Uterine smooth muscle cell (primary cell): ENCODE measurements at places on chromosomes 16 and 17. TPM values are rescaled to one million over a fixed set of nuclear protein-coding genes. Genes with fewer than 3 reads are reported as not detected.

Gene TMEM231
- 15.1 and 18.4 TPM in 2 replicates for total RNA-seq

Gene CMTM1
- 1.2 and 1.5 TPM in 2 replicates for total RNA-seq

Gene RNU2-1
- not detected in 2 replicates for total RNA-seq

Gene FOXF1
- 7.2 and 12.2 TPM in 2 replicates for total RNA-seq

Gene PTX4
- under 0.01 and 0.11 TPM in 2 replicates for total RNA-seq

Gene DRC7
- total RNA-seq = 0.50 TPM in 1 of 2 replicates, not detected in the other

Gene DHRS11
- total RNA-seq = 10.1 and 10.5 TPM in 2 replicates

Gene GNG13
- total RNA-seq = not detected in 2 replicates

Gene GPRC5C
- 3.5 and 9.1 TPM in 2 replicates for total RNA-seq

Gene ERN2
- total RNA-seq = 0.12 and 0.77 TPM in 2 replicates

Gene PSKH1
- total RNA-seq = 16.2 and 20.1 TPM in 2 replicates

Gene NKD1
- total RNA-seq = under 0.01 TPM in 2 replicates

Gene TRAPPC1
- 46.6 and 48.2 TPM in 2 replicates for total RNA-seq

Gene LHX1
- total RNA-seq = not detected in 2 replicates

Gene XYLT1
- total RNA-seq = 17.0 and 22.7 TPM in 2 replicates

Gene APOBR
- not detected in 2 replicates for total RNA-seq

Gene PPP1R27
- total RNA-seq = not detected in 2 replicates

Gene MNT
- total RNA-seq = 11.1 and 13.5 TPM in 2 replicates

Gene EVPL
- 0.12 and 0.22 TPM in 2 replicates for total RNA-seq

Gene FADS6
- not detected in 2 replicates for total RNA-seq

Gene LGALS9B
- total RNA-seq = not detected in 2 replicates

Gene SPECC1
- total RNA-seq = 13.1 and 21.2 TPM in 2 replicates

Gene ZPBP2
- not detected in 2 replicates for total RNA-seq

Gene ABCA3
- total RNA-seq = 0.89 and 1.5 TPM in 2 replicates
